ENCODE measurements at places on chromosomes 7 and 10.

DNA sequence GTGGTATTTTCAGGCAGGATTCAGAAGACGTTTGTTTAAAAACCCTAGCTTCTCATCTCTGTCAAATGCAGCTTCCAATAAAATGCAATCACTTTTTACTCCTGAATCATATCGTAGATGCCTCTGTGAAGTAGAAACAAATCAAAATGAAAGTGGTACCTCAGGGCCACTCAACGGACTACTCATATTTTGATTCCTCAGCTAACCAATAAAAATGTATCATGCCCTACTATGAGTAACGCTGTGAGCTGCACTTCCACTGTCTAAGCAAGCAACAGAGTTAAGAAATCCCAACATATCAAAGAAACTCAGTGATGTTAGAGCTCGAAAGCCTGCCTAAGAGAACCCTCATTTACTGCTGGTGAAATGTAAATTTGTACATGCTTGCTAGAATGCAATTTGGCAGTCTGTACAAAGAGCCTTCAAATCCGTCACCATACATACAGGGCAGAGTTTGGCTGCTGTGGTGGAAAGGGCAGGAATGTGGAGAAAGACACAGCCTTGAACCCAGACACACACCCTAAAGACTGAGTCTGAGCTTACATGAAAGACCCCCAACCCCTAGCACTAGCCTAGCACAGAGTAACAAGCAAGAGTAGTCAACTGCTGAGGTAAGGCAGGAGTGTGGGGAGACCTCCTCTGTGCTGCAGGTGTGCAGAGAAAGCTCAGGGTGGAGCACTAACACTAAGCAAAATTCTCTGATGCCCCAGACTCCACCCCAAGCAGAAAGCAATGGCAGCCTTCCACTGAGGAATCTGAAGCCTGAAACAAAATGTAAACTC lies 151.5 kb downstream of the ANK3 start:
- peak; percentile 9 for DNase-seq

- DNase-seq: no peak
These were observed 16.2 kb downstream of the GFRA1 start for GRCh38 chr10:116256752-116257259.

GRCh38 chr10:70518695-70519094 lies 40.1 kb downstream of the PALD1 start:
- DNase-seq: no peak

DNA sequence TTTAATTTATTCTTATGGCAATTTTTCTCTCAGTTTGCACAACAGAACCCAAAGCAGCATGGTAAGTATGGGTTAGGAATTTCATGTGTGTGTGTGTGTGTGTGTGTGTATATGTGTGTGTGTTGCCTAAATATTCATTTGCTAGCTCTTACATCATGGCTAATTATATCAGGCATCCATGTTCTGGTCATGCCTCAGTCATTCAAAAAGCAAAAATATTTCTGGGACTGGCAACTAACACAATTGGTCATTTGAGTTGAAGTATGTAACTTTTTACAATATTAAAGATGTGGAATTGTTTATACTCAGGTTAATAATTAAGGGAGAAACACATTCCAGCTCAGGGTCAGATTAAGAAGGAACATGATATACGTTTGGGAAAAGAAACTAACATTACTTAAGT lies 67.6 kb upstream of the PHYHIPL start:
- DNase-seq: no peak

DNA sequence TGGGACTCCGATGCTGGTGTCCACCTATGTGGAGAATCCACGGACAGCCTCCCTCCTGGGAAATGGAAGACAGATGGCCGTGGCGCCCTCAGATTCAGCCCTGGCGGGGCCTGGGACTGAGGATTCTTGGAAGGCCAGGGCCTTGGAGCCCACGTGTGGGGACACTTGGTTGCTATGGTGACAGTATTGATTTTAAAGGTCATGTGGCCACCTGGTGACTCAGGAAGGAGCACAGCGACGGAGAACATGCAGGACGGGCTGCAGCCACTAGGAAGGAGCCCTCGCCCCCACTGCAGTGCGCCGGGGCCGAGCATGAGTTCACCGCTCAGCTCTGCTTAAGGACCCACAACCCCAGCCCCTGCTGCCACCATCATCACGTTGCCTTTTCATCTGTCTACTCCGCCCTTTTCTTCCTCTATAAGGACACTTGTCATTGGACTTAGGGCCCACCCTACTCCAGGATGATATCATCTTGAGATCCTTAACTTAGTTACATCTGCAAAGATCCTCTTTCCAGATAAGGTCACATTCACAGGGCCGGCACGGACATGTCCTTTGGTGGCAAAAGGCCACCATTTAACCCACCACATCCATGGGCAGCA lies 3.7 kb upstream of the STK32C start:
- no peak for DNase-seq

GRCh38 chr10:133013463-133013862 lies 71.1 kb upstream of the CFAP46 start:
- DNase-seq: no peak

All from GM12891 (cell line).